CD4-positive, alpha-beta T cell treated with Interleukin-21 for 1 hour (primary cell): ENCODE measurements at places on chromosomes 6 and 20.
A peak's percentile ranks its signal among the peaks of the same experiment; 100 is the strongest.

- DNase-seq, result peak; percentile 58
Measured at GRCh38 chr6:166512567-166512966, 73.9 kb downstream of the RAMACL start.

DNA sequence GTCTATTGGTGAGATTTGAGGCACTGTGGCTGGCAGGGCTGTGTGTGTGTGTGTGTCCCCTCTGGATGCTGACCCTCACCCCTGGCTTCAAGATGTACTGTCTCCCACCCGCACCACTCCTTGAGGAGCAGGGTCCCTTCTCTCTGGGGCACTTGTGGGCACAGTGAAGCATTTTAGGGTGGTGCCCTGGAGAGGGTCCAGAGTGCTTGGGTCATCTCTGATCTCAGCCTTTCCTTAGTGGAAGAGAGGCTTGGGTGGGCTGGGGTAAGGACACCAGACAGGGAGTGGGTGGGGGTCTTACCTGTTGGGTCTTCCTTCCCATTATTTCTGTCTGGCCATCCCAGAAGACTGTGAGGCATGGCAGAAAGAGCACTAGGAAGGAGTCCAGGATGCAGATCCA, 66.1 kb downstream of the EFCAB8 start:
- DNase-seq, result no peak

DNA sequence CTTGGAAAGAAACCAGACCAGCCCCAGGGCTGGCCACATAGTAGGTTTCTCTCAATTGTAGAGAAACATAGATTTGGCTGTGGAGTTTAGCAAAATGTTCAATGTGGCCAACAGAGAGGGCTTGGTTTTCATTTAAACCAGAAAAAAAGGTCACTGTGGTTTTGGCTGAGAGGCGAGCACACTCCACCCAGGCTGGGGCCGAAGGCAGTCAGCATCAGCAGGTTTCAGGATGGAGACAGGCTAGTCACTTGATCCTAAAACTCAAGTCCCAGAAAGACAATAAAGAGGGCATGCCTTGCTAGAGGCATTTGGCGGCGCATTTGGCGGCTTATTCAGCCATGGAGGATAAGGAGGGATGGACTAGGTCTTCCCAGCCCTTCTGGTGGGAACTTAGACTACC, 73.1 kb downstream of the PRND start:
- DNase-seq, result no peak

GRCh38 chr20:35620818-35621559, 5.4 kb downstream of the SPAG4 start:
- no peak for DNase-seq

DNA sequence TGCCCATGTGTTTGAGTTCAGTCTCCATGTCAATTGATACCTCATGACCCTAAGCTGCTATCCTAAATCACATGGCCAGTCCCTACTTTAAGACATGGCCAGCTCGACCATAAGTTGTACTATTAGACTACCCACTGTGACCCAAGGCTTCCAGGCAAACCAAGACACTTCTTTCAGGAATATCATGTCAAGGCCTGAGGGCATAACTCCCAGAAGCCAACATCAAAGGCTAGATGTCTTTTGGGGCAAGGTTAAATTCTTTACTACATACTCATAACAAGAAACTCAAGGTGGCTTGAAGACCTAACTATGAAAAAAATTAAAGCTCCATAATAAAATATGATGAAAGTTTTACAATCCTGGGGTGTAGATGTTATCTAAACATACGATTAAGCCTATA, 228.3 kb upstream of the PRND start:
- DNase-seq, result no peak

- DNase-seq, result no peak
Measured at GRCh38 chr20:16273812-16274555, 299.3 kb downstream of the KIF16B start.

- DNase-seq, result peak; percentile 35
Measured at GRCh38 chr6:152356662-152357061, 280.5 kb downstream of the SYNE1 start.

- no peak for DNase-seq
Measured at GRCh38 chr20:17595856-17596255, 26.0 kb downstream of the DSTN start.

DNA sequence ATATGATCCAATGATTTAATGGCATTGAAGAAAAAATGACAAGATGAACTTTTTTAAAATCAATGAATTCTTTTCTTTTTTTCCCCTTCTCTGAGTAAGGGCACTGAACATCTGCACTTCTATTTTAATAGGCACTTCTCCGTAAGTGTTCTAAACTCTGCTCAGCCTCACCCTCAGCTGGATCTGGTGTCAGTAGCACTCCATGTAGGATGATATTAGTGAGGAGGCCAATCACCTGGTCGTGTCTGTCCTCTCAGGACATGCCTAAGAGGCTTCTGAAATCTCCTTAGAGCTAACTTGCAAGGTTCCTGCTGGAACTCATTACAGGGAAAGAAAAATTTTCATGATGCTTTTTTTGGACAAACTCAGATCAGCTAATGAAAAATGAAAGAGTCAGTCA, 148.6 kb upstream of the MLIP start:
- no peak for DNase-seq

DNA sequence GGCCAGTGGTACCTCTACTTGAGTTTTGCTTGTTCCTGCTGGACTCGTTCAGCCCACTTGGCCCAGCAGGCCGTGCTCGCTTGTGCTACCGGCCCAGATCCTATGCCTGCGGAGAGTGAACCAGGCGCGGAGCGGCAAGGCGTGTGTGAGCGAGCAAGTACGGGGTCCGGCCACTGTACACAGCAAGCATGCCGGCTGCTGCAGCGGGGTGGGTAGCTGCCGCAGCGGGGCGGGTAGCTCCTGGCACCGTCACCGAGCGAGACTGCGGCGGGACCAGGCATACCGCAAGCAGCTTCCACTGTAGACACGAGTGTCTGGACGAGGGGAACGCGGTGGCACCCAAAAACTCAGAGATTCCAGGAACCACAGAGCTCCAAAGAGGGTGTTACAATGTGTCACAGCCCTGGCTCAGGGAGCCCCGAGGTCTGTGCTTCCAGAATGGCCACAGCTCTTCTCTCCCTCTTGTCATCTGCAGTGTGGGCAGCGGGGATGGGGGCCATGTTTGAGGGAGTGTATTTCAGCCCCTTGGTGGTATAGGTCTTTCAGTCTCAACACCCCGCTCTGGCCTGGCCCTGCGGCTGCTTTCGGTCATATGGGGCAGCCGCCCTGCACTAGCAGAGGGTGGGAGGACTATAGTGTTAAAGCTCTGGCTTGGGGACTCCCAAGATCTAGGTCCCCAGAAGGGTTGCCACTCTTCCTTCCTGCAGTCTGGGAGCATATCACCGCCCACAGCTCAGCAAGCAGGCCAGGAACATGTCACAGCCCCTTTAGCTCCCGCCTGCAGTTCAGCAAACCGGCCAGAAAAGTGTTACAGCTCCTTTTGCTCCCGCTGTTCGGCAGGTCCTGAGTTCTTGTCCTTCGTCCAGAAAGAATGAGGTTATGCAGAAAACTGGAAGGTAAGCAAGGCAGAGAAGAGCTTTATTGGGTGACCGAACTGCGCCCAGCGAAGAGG, 6.1 kb upstream of the RWDD1 start:
- DNase-seq, result no peak

DNA sequence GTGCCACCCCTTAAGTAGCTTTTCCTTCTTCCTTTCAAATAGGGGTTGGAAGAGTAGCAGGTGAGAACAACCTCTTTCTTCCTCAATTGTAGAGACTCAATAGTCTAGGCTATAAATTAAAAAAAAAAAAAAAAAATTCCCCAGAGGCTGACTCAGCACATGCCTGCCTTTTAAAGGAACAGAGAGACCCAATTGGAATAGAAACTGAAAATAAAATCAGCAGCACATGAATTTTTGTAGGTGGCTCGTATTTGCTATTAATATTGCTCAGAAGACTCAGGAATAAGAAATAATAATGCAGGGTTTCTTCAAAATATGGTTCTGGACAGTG, 19.3 kb downstream of the TOP1 start:
- DNase-seq, result peak; percentile 56

GRCh38 chr6:137623293-137623692, 129.1 kb upstream of the OLIG3 start:
- no peak for DNase-seq

- DNase-seq, result no peak
Measured at GRCh38 chr6:117265410-117266256, at the start of gene VGLL2. TSS of gene VGLL2 (plus strand) at chr6:117265558. CDS start at chr6:117265764, 206 bp downstream.

DNA sequence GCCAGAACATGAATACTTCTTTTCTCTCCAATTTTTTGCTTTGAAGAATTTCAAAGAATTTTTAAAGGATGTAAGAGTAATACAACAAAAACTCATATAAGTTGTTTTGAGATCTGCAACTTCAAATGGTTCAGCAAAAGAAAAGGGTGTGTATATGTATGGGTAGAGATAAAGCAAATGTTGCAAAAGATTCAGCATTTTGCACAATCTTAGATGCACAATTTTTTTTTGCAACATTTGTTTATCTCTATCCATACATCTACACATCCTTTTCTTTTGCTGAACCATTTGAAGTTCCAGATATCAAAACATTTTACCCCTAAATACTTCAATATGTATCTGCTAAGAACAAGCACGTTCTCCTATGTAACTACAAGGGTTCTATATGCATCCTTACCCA, 47.4 kb upstream of the FAM83C start:
- no peak for DNase-seq

- no peak for DNase-seq
Measured at GRCh38 chr6:10531942-10532341, 10.8 kb downstream of the GCNT2 start.

- DNase-seq, result no peak
Measured at GRCh38 chr6:71406865-71407860, 118.6 kb downstream of the OGFRL1 start.

GRCh38 chr6:89487864-89488263, 54.9 kb downstream of the ANKRD6 start:
- no peak for DNase-seq

GRCh38 chr6:162251257-162251656, 476.3 kb downstream of the PRKN start:
- DNase-seq, result no peak

DNA sequence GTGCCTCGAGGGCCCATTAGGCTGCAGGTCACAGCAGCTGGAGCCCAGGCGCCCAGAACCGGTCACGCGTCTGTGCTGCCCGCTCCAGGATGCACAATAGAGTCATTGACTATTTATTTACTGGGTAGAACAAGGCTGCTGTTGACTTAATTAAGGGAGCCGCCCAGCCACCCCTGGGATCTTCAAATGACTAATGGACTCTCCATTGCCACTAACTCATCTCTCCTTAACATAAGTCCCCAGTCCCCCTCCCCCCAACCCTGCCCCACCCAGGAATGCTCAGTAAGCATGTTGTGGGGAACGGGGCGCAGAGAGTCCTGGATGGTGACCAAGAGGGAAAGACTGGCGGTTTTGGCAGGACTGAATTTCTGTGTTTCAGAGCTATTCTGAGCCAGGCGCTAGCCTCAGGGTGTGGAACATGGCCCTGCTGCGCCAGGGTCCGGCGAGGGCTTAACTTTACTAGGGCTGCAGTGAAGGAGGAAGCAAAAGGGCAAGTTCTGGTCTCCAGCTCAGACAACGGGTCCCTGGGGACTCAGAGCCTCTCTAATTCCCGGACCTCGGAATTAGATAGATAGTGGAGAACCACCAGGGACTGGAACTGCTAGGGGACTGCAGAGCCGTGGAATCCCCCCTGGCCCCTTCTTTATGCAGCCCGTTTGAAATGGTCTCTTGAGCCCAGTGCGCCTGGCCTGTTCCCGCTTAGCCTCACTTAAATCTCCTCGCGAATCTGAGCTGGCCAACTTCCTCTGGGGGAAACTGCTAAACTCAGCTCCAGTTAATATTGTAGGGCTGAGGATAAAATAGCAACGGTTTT, 1.5 kb upstream of the GRIK2 start:
- no peak for DNase-seq

DNA sequence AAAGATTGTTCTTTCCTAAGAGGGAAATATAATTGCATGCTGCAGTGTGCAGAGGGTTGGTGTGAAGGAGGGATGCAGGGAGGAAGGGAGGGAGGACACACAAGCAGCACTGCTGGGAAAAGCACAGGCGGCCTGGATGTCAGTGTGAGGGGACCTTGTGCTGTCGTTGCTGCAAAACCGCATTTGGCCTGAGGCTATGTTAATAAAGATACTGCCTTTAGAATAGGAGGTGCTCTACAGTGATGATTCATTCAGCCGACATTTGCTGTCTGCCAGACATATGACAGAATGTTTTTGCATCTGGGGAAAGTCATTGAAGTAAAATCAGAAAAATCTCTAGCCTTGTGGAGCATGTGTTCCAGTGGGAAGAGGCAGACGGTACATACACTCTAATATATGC, 50.5 kb upstream of the TRIM26 start:
- no peak for DNase-seq

GRCh38 chr20:24780674-24781417, 168.2 kb upstream of the CST7 start:
- no peak for DNase-seq

- peak; percentile 48 for DNase-seq
Measured at GRCh38 chr20:63686492-63687321, 9.7 kb upstream of the TNFRSF6B start.

GRCh38 chr6:105326216-105326615, 76.7 kb downstream of the PREP start:
- DNase-seq, result no peak

GRCh38 chr6:152723398-152723797, 25.7 kb downstream of the MYCT1 start:
- no peak for DNase-seq

GRCh38 chr20:5734602-5735001, 15.6 kb upstream of the SHLD1 start:
- DNase-seq, result no peak

DNA sequence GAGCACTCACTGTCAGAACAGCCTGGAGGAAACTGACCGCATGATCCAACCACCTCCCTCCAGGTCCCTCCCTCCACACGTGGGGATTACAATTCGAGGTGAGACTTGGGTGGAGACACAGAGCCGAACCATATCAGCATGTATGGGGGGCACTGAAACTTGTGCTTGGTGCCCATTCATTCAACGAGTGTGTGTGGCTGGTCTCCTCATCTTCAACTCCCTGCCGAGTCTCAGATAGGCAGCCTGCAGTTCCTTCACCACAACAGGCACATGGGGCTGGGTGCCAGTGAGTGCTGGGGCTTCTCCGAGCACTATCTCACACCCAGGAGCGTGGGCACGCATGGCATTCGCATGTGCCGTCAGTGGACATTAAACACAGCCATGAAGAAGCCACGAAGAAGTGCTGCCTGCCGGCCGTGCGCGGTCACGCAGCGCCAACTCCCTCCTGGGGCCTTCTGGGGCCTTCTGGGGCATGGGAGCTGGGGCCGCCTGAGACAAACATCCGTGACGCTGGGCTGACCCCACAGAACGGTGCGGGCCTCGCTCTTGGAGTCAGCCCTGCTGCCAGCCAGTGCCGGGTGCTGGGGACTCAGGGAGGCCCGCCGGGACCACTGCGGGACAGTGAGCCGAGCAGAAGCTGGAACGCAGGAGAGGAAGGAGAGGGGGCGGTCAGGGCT, 714 bp upstream of the RTEL1 start:
- no peak for DNase-seq

DNA sequence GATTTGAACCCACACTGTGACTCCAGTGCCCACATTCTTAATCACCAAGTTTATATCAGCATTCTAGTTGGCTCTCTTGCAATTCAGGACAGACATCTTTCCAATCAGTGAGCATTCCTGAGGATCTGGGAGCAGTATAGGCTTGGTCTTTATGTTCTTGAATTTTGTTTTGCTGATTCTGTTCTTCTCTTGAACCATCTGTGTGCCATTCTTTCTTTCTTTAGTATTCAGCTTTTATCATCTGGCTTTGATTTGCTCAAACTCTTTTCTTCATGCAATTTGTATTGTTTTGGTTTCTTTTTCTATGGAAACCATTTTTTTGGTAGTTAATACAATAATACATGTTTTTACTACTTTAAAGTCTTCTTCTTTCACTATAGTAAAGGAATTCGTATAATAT, 162.4 kb downstream of the CD109 start:
- DNase-seq, result no peak

GRCh38 chr6:273551-274058, 18.7 kb upstream of the DUSP22 start:
- no peak for DNase-seq
